ENCODE measurements at places on chromosomes 6 and 20.

- no peak for DNase-seq
Observed at GRCh38 chr20:53750827-53751619, 157.4 kb upstream of the ZNF217 start.

DNA sequence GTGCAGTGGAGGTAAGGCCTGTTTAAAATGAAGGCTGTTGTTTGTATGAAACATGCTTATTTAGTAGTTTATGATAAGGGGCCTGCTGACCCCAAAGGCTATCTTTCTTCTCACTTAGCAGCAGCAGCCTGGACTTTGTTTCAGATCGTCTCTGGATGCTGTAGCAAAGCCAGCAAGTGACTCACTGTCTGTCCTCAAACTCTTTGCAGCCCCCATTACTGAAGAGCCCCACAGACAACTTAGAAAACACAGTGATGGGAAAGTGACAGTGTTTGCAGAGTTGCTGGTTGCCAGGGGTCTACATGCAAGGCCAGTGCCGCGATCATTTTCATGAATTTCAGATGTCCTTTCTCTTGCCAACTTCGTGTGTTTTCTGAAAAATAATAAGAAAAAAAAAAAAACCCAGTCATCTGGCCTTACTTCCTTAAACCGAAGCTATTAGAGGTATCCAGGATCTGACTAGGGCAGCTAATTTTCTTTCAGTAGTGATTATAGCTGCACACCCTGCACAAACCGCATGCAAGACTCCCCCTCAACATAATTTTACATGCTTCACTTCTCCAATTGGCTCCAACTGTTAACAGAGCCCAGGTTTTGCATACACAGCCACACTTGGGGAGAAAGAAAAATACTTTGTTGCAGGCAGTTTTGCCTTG lies 11.6 kb upstream of the F13A1 start:
- no peak for DNase-seq

DNA sequence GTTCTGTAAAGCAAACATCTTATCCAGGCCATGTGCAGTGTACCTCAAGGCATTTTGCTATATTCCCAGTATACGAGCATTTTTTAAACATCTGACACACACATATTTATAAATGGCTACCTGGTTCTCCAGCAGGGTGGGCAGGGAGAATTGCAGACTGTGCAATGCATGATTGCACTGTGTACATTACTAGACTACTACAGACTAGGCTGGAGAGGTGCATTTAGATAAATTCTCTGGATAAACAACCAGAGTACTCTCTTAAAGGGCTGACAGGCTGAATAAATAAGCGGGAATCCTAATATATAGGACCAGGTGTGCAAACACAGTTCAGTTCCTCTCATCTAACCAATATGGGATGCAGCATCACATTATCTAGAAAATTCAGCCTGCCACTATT lies 428.3 kb upstream of the ARID1B start:
- DNase-seq = no peak

DNA sequence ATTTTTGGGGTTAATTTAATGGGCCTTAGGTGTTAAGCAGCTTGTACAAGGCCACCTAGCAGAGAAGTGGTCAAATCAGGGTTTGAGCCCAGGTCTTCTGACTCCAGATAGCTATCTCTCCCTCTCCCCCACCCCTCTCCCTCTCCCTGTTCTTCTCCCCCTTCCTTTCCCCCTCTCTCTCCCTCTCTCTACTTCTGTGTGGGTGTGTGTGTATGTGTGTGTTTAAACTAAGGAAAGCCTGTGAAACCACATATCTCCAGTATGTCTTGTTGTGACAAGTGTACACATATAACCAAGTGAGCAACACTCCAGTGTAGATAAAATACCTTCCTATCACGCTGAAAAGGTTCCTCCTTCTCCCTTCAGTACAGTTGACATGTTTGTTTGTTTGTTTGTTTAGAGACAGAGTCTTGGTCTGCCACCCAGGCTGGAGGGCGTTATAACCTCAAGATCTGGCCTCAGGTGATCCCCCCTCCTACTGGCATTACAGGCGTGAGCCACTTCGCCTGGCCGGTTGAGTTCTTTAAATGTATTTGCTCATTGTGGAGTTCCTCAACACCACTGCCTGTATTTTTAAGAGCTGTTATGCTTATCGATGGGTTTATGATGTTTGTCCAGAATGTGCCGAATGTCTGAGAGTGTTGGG lies 140.4 kb downstream of the JARID2 start:
- no peak for DNase-seq

DNA sequence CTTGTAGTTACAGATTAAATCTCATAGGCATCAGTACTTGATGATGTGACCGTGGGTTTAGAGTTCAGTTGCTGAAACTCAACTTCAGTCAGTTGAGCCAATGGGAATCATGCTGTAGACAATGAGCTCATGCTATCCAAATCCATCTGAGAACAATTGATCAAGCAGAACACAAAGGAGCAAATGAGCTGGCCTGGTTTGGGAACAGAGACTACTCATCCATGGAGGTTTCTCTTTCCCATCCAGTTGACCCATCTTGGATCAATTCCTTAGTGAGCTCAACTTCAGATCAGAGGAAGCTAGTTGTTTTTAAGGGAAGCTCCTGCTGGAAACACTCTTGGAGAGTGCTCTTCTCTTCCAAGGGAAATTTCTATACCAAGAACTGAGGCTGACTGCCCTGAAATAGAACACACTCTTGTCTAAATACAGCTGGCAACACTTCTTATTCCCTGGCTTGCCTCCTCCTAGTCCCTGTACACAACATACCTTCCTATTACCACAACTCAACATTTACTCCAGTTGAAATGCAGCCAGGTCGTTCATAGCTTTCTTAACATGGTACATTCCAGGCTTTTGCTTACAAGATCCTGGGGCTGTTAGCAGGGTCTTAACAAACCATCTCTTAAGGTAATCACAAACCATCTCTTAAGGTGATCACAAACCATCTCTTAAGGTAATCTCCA lies 203.9 kb upstream of the PRDM1 start:
- no peak for DNase-seq

DNA sequence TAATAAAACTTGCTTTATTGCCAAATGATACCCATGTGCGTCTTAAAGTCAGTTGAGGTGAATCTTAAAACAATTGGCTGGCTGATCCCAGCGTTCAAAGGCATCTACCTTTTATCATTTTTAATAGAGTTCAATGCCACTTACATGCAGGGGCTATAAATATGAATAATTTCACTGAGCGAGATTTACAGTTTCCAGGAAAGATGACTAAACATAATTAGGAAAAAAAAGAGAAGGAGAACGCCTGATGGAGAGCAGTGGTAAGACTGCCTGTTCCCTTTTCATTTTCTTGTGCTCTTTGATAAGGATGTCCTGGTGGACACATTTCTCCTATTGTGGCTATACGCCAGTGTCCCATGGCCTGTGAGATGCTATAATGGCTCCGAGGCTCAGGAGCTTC lies 139.9 kb upstream of the SLC22A23 start:
- no peak for DNase-seq

- DNase-seq = no peak
Observed at GRCh38 chr6:85464722-85465150, 14.9 kb downstream of the NT5E start.

GRCh38 chr20:64114356-64114971 lies 7.1 kb upstream of the NPBWR2 start:
- no peak for DNase-seq

DNA sequence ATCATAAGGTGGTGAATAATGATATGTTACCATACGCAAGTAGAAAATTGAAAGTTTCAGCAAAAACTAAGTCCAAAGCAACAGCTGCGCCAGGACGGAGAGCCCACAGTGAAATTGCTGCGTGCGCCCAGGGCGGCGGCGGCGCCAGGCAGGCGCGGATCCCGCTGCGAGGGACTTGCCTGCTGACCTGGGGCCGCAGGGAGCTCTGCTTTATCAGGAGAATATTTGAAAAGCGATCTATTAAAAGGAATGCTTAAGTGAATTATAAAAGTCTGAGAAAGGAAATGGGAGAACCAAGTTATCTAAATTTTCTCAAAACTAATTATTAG lies 85.4 kb downstream of the THBS2 start:
- DNase-seq = no peak

DNA sequence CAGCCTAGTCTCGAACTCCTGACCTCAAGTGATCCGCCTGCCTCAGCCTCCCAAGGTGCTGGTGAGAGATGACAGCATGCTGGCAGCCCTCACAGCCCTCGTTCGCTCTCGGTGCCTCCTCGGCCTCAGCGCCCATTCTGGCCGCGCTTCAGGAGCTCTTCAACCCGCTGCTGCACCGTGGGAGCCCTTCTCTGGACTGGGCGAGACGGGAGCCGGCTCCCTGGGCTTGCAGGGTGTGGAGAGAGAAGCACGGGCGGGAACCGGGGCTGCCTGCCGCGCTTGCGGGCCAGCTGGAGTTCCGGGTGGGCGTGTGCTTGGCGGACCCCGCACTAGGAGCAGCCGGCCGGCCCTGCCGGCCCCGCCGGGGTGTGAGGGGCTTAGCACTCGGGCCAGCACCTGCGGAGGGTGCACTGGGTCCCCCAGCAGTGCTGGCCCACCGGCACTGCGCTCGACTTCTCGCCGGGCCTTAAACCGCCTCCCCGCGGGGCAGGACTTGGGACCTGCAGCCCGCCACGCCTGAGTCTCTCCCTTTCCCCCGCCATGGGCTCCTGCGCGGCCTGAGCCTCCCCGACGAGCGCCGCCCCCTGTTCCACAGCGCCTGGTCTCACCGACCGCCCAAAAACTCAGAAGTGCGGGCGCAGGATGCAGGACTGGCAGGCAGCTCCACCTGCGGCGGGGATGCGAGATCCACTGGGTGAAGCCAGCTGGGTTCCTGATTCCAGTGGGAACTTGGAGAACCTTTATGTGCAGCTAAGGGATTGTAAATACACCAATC lies 31.5 kb upstream of the RANBP9 start:
- no peak for DNase-seq

DNA sequence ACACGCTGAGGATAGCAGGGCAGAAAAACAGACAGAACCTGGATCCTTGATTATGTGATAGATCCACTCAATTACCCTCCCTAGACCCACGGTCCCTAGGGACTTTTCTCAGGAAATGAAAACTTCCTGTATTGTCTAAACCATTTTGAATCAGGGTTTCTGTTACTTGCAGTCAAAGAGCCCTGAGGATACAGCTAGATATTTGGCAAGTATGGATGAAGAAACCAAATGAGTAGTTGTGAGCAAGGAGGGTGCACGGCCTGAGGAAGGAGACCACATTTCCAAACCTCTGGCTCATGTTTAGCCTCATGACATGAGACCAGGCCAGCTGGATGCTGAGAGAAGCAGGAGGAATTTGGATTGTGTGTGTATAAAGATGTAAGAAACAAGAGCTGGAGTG lies 91.6 kb downstream of the MRPL14 start:
- DNase-seq = no peak

GRCh38 chr6:3294396-3294795 lies 35.6 kb downstream of the PSMG4 start:
- no peak for DNase-seq

DNA sequence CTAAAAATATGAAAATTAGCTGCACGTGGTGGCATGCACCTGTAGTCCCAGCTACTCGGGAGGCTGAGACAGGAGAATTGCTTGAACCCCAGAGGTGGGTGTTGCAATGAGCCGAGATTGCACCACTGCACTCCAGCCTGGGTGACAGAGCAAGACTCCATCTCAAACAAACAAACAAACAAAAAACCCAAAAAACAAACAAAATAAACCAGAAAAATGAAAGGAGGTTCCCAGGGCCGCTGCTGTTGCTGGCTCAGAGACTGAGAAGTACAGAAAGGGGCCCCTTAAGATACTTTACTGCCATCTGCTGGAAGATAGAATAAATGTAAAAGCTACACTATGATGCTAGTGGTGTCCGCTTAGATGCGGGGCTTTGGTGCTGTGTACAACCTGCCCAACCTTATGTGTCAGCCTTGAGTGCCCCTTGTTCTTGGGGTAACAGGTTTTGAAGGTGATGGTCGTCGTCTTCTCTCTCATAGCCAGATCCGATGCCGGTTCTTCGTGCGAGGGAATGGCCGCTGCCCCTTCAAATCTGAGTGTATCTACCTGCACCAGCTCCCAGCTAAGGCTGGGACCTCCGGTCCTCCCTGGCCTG lies 2.8 kb upstream of the FANCE start:
- DNase-seq = no peak

GRCh38 chr20:51512645-51513044 lies 29.9 kb downstream of the NFATC2 start:
- DNase-seq = no peak

DNA sequence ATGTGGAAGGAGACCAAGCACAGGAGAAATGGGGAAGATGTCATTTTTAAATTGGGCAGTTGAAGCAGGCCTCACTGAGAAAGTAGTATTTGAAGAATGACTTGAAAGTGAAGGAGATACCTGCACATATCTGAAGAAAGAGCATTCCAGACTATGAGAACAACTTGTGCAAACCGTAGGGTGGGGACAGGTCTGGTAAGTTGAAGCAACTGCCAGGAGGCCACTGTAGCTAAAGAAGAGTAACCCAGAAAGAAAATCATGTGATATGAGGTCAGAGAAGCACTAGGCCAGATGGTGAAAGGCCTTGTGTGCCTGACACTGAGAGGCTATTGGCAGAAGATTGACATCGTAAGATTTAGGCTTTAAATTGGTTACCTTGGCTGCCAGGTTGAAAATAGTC lies 4.7 kb upstream of the SUPT3H start:
- no peak for DNase-seq

- no peak for DNase-seq
Observed at GRCh38 chr20:54168961-54169862, 4.6 kb downstream of the CYP24A1 start.

GRCh38 chr6:34373511-34373910 lies 19.0 kb downstream of the NUDT3 start:
- no peak for DNase-seq

DNA sequence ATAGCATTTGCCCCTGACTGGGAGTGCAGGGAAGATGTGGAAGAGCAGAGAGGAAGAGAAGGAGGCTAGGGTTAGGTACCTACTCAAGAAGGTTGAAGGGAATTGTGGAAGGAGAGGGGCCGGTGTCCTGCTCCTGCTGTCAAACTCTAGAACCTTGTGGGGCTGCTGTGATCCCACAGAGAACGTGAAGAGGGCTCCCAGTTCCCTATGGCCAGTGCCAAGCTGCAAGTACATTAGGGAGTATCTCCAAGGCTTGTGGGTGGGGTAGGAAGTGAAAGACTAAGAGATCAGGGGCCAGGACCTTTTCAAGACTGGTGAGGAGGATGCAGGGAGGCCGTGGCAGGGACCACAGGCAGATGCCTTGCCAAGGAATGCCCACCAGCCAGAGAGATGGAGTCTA lies 263.4 kb downstream of the CDH26 start:
- DNase-seq = no peak
